Putamen (tissue), 1 donor: ENCODE measurements at places on chromosomes 13 and 19.

DNA sequence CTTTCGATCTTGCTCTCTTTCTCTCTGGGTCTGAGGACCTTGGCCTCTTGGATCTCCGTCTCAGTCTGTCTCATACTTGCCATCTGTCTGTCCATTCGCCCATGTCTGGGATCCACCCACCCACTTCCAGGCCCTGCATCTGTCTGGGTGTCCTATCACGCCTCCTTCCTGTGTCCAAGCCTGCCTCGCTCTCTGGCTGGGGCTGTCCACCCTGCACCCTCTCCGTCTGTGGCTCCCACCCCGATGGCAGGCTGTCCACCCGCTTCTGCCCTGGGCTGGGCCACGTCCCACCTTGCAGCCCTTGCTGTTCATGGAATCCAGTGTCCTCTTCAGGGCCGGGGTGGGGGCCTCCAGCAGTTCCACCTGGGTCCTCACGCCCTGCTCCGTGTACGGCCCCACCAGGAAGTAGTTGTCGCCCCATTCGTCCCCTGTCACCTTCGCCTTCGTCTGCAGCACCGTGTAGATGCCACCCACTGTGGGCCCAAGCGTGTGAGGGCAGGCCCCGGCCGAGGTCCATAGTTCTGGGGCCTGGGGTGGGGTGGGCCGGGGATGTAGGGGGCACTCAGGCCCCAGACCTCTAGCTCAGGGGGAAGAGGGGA lies 2.0 kb downstream of the GYS1 start:
- DNase-seq = no peak

DNA sequence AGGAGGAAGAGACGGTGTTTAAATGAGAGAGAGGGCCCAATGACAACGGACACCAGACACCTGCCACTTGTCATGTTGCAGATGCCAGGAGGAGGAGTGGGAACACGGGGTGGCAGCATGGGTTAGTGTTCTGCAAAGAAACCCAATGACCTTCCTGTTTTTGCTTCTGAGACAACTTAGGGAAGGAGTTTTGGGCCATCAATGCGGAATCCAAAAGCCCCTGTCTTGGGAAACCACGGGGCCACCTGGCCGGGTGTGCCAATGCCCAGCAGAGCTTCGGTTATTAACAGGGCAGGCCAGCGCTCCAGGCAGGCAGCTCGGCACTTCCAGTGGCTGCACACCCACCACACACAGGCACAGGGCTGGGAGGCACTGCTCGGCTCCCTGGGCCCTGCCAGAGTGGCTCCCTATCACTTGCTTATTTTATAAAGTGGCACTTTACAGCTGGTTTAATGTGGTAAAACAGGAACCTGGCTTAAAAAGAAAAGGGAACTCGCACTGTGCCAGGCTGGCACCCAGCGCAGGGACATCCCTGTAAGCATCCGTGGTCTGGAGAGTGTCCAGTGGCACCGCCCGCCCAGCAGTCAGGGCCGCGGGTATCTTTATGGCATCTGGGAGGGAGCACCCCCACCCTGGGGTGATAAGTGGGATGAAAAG lies 19.1 kb downstream of the ELL start:
- DNase-seq = no peak

DNA sequence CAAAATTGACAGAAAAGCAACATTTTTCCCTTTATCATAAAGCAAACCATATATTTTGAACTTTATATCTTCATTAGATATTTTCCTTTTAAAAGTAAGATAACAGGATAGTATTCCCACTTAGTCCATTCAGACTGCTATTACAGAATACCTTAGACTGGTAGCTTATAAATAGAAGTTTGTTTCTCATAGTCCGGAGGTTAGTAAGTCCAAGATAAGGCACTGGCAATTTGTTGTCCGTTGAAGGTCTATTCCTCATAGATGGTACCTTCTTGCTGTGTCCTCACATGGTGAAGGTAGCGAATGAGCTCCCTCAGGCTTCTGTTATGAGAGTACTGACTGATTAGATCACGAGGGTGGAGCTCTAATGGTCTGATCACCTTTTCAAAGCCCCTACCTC lies 70.4 kb downstream of the ZMYM2 start:
- no peak for DNase-seq

- no peak for DNase-seq
Observed at GRCh38 chr13:112574416-112574815, 13.5 kb downstream of the TUBGCP3 start.

GRCh38 chr13:113119166-113119821 lies 3.3 kb upstream of the F10 start:
- no peak for DNase-seq

DNA sequence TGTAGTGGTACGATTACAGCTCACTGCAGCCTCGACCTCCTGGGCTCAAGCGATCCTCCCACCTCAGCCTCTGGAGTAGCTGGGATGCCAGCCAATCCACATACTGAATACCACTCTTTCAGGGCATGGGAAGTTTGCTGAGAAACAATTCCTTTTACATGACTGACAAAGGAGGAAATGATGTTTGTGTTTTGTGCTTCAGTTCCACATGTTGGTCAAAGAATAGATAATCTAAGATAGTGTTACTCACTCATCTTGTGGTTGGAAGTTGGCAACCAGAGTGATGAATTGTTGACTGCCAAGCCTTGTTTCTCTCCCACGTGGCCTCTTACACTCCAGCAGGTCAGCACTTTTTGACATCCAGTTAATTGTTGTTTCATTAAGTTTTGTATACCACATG lies 7.6 kb downstream of the MBD3L2B start:
- DNase-seq = no peak

DNA sequence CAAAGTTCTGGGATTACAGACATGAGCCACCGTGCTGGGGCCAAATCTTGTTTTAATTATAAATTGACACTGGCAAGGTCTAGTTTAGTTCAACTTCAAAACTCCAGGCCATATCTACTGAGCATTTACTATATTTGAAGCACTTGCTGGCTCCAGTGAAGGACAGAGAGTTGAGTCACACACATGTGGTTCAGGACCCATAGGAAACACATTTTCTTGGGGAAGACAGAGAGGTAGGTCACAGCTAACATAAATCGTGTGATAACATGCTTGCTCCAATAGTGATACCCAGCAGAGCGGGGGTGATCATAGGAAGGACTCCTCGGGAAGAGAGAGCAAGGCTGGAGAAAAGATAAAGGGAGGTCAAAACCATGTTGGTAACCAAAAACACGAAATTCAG lies 170.6 kb upstream of the TSC22D1 start:
- DNase-seq = no peak
